ENCODE measurements at places on chromosomes 6 and 20. TPM values are rescaled to one million over a fixed set of nuclear protein-coding genes. Genes with fewer than 3 reads are reported as not detected.

GRCh38 chr20:14643556-14643955 is 306.1 kb upstream of the FLRT3 start:
- no peak overlapping the region for H3K4me3 ChIP-seq
- H3K27ac ChIP-seq, result no peak overlapping the region
- DNase-seq, result no peak
- no peaks in the 10 kb centered on the region for H3K4me1 ChIP-seq
- H3K36me3 ChIP-seq, result no peaks in the 10 kb centered on the region

- H3K36me3 ChIP-seq, result no peaks in the 10 kb centered on the region
- H3K27ac ChIP-seq, result no peak overlapping the region
- DNase-seq, result no peak
- no peak overlapping the region for H3K4me3 ChIP-seq
- H3K4me1 ChIP-seq, result no peaks in the 10 kb centered on the region
- no peaks in the 10 kb centered on the region for H3K27me3 ChIP-seq
These were observed 85.3 kb upstream of the FYN start for GRCh38 chr6:111958534-111958933.

DNA sequence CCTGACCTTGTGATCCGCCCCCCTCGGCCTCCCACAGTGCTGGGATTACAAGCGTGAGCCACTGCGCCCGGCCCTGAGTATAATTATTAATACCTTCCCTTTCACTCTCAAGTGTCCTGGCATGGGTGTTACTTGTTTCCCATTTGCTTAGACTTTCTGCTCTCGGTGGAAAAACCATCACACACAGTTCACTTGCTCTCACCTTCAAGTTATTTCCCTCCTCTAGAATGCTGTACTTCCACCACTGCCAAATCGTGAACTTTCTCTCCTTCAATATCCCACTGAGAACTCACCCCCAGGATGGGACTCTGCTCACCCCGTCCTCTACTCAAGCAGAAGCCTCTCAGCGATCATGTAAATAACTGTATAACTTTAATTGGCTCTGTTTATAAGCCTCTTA is 4.6 kb upstream of the HIVEP1 start:
- peak overlapping the region; percentile 64 for H3K4me3 ChIP-seq
- peaks cover 16% of the 10 kb centered on the region for H3K4me1 ChIP-seq
- H3K27me3 ChIP-seq, result no peaks in the 10 kb centered on the region
- no peak for DNase-seq
- no peaks in the 10 kb centered on the region for H3K36me3 ChIP-seq

AIF1 gene
- total RNA-seq, result 2.7 TPM
